ENCODE measurements at places on chromosomes 16 and 17.

- no peak for DNase-seq
Observed at GRCh38 chr16:87252269-87252970, 64.8 kb downstream of the C16orf95 start.

DNA sequence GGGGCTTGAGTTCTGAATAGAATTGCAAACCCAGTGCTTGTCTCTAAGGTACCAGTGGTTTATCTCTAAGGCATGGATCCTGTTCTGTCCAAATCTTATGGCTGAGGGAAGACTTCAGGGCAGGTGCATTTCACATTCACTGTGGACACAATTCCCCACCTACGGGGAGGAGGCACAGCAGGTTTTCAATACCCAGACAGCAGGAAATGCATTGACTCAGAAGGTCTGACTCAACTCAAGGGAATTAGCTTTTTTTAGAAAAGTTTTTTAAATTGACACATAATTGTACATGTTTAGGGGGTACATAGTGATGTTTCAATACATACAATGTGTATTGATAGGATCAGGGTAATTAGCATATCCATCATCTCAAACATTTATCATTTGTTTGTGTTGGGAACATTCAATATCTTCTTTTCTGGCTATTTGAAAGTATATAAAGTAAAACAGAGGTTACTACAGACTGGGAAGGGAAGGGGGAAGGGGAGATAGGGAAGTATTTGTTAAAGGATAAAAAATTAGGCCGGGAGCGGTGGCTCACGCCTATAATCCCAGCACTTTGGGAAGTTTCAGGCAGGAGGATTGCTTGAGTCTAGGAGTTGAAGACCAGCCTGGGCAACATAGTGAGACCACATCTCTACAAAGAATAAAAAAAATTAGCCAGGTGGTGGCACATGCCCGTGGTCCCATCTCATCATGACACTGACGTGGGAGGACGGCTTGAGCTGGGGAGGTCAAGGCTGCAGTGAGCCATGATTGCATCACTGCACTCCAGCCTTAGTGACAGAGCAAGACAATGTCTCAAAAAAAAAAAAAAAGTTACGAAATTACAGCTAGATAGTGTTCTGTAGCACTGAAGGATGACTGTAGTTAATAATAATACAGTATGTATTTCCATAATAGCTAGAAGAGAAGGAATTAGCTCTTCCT, 54.9 kb downstream of the RGS9 start:
- DNase-seq, result no peak

DNA sequence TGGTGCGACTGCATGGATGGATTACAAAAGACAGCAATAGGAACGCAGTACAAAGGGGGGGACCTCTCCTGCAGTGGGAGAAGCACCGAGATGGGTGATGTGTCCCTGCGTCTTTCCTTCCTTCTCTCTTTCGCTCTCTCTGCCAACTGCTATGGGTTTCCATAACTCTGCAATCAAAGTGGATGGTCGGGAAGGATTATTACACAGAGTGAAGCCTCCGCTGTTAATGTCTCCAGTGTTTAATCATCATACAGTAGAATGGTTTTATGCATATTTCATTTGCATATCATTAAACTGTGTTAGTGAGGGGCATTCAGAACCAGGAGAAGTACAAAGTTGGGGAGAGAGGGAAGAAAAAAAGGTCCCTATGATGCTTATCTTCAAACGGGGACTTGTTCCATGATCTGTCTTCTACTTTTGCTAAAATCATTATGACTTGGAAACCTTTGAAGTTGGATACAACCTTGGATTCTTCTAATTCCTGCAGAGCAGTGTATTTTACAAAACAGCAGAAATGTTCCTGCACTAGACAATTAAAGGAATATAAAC, 255.9 kb upstream of the PMFBP1 start:
- DNase-seq, result no peak

DNA sequence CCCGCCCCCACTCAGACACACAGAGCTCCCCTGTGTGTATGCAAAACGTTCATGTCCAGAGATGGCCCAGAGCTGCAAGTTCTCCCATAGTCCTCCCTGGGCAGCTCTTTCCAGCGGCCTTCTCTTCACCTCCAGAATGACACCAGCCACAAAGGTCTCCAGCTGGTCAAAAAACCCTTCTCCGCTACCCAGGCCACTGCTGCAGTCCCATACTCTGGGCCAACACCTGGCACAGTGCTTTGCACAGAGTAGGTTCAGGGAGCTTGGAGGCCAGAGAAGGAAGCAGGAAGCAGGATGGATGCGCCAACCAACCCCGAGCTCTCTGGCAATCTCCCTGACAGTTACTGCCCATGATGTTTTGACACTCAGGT, 1.1 kb upstream of the STAT5B start:
- DNase-seq, result no peak

- no peak for DNase-seq
Observed at GRCh38 chr17:7056386-7056785, 12.5 kb upstream of the SLC16A11 start.

DNA sequence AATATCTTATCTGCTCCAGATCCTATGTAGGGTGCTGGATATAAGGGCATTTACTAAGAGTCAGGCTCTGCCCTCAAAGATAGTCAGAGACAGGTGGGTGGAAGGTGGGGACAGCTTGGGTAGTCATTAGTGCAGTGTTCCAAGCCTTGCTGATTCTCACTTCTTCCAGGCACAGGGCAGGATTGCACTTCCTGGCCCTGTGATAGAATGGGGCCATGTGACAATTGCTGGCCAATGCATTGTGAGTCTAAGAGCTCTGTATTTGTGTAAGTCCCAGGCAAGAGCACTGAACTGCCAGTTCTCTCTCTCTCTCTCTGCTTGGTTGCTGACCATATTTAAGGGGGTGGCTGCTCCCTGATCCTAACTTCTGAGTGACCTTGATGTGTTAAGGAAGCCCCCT, 112.1 kb downstream of the C16orf78 start:
- DNase-seq, result no peak

- no peak for DNase-seq
Observed at GRCh38 chr16:21990381-21990944, 10.5 kb downstream of the PDZD9 start.

- no peak for DNase-seq
Observed at GRCh38 chr17:48522031-48522653, 8.7 kb downstream of the HOXB1 start.

GRCh38 chr17:58228679-58229078, 9.6 kb upstream of the MKS1 start:
- DNase-seq, result no peak

- DNase-seq, result no peak
Observed at GRCh38 chr16:75262104-75262799, 10.8 kb upstream of the BCAR1 start.

DNA sequence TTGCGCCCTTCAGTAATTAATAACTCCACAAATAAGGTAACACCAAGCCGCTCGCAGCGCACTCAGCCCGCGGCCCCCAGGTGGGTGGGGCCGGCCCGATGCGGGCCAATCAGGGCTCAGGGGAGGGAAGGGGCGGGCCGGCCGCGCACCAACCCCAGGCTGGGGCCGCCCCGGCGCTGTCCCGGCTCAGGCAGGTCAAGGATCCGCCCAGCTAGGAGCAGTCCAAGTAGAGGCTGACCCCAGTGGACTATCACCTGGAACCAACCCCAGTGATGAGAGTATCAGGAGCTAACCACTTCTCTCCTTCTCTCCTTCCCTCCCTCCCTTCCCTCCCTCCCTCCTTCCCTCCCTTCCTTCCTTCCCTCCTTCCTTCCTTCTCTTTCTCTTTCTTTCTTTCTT, 110.8 kb downstream of the C16orf78 start:
- DNase-seq, result peak; percentile 13

GRCh38 chr16:79972053-79972704, 371.6 kb upstream of the MAF start:
- DNase-seq, result no peak

DNA sequence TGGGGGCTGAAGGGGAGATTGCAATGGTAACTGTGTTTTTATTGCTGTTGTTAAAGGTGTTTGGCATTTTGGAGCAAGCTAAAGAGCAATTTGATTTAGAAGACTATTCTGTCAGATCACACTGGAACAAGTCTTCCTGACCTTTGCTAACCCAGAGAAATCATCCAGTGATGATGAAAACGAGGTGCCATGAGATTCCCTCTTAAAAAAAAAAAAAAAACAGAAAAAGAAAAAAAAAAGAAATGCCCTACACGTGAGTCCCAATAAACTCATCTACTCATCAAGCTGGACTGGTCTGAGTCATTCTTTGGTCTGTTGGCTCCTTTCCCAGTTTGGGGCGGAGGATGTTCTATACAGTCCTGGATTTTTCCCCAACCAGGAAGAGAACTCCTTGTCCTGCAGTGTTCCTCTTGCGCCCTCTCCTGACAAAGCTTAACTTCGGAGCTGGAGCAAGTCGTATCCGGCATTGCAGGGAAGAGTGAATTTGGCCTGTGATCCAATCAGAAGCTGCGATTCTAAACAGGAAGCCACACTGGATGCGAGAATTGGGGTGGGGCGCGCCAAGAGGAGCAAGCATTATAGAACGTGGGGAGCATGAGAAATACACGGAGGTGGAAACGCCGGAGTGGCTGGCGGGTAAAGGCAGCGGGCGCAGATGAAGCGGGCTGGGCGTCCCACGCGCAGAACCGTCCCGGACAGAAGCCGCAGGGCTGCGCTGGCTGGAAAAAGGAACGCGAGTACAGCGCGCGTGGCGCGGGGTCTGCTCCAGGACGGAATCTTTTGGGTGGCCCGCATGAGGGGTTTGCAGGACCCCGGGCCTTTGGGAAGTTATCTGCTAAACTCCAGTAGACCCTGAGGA, 22.4 kb upstream of the CRYM start:
- DNase-seq, result peak; percentile 30

- DNase-seq, result no peak
Observed at GRCh38 chr16:88003316-88003715, 52.1 kb downstream of the BANP start.

DNA sequence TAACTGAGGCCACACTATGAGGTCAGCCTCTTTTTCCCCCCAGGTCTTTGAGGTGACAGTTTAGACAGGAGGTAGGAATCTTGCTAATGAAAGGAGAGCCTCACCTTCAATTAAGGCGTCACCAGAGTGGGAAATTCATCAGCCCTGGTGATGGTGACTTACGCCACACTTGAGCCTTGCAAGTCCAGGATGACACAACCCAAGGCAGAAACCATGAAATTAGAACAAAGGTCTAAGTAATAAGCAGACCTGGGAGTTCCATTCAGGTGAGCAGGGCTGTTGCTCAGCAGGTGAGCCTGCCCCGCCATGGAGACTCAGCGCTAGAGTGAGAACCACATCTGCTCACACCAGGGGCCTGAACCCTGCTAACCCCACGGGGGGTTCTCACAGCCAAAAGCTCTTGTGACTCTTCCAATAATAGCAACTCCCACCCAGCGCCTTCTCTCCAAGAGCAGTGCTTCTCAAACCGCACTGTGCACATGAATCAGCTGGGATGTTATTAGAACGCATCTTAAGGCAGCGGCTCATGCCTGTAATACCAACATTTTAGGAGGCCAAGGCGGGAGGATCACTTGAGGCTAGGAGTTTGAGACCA, 28.7 kb upstream of the KIFC3 start:
- no peak for DNase-seq

DNA sequence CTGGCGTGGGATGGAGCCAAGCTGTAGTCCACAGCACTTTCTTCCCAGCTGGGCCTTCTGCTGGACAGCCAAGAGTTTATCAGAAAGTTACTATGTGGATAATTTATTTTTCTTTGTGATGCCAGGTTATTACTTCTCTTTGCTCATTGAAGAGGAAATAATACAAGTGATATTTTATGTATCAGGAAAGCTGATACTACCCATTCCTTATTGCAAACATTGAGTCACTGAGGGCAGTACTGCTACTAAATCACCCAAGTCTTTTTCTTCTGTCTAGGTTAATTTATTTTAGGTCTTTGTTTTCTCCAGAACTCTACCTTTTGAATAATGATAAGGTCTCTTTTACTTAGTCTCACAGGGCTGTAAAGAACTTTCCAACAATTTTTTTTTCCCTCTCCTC, 8.3 kb downstream of the NUP93 start:
- no peak for DNase-seq

DNA sequence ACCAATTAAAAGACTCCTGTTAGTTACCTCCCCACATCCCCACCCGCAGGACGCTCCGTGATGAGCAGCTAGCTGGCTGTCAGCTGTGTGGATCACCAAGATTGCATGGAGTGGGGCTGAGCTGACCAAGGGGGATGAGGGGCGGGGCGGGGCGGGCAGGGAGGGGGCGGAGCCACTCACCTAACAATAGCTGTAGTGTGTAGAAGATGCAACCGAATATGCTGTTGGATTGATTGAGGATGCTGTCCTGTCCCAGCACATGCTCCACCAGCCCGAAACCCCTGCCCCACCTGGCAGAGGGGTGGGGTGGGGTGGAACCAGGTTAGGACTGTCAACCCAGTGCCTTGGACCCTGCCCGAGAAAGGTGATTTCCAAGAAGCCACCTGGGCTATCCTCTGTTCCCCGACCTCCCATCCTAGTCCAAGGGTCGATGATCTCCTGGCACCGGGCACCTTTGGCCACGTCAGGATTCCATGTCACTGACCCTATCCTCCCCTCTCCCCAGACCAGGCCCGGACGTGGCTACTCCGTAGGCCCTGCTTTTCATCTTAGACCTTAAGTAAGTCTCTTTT, 1.4 kb downstream of the VKORC1 start:
- no peak for DNase-seq

DNA sequence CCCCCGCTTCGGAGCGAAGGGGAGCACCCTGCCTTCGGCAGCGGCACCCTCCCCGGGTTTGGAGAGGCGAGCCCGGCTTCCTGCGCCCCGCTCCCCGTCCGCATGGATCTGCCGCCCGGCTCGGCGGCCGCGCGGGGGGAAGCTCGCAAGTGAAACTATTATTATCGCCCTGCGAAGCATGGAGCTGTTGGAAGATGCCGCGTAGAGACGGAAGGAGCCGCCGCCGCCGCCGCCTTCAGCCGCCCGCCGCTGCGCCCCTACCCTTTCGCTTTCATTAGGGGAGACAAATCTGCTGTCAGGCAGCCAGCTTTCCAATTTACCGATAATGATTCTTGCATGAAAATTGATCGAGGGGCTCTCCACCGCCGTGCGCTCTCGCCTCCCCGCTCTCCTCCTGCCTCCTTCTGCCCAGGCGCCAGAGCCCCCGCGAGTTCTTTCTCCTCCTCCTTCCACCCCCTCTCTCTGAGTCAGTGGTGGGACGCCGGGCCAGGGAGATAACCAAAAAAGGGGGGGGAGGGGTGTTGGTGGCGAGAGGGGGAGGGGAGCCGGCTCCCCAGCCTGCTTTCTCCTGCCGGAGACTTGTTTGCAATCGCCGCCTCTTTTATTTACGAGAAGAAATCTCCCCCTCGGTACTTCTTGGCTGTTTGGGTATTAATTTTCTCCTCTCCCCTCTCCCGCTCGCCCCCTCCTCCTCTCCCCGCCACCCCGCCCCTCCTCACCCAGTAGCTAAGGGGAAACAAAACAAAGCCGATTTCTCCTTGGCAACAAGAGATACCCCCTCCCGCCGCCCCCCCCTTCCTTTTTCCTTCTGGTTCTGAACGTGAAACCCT, 58.0 kb upstream of the GSE1 start:
- peak; percentile 69 for DNase-seq

Data from stimulated activated CD8-positive, alpha-beta memory T cell treated with anti-CD3 and anti-CD28 coated beads, Interleukin-15, amount 100 ng/mL, for 48 hours (primary cell).